ENCODE measurements at places on chromosomes 1 and 21.
A peak's percentile ranks its signal among the peaks of the same experiment; 100 is the strongest.

DNA sequence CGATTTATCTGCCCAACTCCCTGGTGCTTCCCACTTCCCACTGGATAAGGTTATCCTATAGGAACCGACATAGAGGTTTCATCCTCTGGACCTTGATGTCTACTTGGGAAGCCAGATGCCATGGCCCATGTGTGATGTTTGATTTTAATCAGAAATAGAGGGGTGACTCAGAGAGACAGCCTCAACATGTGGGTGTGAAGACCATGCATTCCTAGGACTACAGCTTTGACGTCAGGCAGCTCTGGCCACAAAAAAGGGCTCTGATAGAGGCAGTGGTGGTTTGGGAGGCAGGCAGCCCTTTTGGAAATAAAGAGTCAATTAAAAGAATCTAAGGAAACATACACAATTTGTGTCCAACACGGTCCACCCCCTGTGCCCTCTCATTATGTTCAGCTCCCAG lies 5.2 kb upstream of the SH2D2A start:
- peak; percentile 32 for DNase-seq

- no peak for DNase-seq
These were observed 35.2 kb upstream of the HMGB4 start for GRCh38 chr1:33828654-33829053.

- DNase-seq, result no peak
These were observed 26.5 kb downstream of the SSBP3 start for GRCh38 chr1:54379555-54380289.

GRCh38 chr1:8104278-8105236 lies 78.4 kb upstream of the ERRFI1 start:
- DNase-seq, result no peak

DNA sequence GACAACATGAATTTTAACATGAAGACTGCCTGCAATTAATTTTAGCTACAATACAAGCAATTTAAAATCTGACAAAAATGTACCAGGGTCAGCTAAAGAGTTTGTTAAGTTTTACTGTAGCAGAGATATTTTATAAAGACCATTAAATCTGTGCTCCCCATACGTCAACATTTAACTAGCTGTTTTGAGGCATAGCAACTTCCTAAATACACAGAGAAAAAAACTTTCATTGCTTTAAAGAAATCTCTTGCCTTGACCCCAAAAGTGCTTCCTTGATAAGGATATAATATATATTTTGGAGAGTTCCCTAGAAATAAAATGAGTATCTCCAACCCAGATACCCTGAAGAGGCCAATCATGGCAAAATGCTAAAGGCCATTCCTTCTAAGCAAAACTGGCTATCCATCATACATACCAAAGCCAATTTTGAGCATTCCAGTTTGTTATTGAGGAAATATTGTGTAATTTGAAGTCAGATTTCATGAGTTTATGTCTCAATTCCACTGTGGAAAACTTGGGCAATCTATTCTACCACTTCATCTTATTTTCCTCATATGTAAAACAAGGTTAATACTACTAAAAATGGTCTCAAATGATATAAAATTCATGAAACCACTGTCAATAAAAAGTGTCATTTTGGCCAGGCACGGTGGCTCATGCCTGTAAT lies 19.1 kb downstream of the ASPM start:
- no peak for DNase-seq

DNA sequence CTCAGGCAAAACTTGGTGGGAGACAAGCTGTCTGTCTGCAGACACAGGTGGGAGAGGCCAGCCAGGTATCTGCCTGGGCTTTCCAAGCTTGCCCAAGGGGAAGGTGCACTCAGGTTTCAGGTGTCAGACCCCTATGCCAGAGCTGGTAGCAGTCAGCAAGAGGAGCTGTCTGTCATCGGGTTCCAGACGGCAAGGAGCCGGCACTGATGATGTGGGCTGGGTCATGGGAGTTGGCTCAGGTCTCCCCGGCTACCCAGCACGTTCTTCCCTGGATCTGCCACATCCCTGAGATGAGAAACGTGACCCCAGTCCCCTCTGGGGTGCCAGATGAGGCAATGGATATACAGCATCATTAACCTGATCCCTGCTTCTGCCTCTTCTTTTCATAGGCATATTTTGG lies 23.0 kb downstream of the TMCC2 start:
- no peak for DNase-seq

DNA sequence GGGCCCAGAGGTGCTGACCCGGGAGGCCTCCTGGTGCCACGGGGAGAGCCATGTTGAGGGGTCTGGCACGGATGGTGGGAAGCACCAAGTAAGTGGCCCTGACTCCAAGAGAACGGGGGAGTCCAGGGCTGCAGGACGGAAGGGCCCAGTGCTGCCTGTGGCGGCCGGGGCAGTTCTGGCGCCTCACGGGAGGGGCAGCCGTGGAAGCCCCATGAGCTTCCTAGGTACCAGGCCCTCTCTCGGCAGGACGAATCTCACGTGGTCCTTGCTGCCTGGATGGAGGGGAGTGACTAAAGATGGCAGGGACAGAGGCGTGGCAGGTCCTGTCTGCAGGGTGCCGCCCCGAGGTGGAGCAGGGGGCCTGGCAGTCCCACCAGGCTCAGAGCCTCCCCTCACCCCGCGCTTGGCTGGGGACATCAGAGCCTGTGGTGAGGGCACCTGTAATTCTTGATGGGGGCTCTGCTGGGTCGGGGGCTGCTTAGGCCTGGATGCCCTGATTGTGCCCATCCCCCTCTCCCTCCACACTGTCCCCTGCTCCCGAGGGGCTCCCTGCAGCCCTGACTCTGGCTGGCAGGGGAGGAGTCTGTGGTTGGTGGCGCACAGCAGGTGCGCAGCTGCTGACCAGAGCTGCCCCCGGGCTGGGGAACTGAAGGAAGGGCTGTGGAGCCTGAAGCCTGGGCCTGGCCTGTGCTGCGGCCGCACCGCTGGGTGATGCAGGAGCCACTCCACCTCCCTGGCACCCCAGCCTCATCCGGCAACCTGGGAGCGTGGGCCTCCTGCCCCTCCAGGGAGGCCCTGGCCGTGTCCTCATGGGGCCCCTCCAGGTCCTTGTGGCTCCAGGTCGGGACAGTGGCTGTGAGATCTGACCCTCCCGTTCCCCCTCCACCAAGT lies 31.4 kb downstream of the POFUT2 start:
- no peak for DNase-seq

GRCh38 chr1:74737333-74737732 lies 4.4 kb downstream of the TYW3 start:
- DNase-seq, result no peak

- DNase-seq, result no peak
These were observed 97.7 kb upstream of the IRF2BP2 start for GRCh38 chr1:234707641-234708040.

DNA sequence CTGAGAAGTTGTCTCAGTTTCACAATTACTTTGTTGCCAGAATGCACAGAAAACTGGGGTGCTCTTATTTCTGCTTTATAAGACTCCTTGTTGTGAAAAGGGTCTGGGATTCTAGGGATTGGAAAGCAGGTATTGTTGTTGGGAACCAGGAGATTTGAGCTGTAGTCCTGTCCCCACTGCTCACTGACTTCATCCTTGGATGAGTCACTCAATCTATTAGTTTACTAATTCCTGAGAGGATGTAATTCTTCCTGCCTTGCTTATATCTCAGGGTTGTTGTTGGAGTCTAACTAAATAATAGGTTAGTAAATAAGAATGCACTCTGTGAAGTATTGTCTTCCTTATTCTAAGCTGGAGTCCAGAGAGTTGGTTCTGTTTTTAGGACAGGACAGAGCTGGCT lies 172.5 kb upstream of the GALNT2 start:
- DNase-seq, result no peak

GRCh38 chr21:29017639-29018237 lies 1.4 kb downstream of the RWDD2B start:
- no peak for DNase-seq

- no peak for DNase-seq
These were observed 23.2 kb downstream of the LYST start for GRCh38 chr1:235843461-235843961.

DNA sequence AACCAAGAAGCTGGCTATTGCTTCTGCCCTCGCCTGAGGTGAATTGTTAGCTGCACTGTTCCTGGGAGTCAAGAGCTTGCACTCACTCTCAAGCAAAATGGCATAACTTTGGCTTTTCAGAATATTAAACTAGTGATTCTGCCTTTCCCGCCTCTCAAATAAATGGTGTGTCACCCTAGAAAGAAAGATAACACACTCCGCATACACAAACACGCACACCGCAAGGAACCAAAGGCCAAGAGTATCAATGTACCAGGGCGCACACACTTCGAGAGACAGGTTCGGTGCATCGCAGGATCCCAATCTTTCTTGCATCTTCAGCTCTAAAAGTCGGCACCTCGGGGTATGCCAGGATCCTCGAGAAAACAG lies 470 bp upstream of the RTCA start:
- DNase-seq, result no peak

DNA sequence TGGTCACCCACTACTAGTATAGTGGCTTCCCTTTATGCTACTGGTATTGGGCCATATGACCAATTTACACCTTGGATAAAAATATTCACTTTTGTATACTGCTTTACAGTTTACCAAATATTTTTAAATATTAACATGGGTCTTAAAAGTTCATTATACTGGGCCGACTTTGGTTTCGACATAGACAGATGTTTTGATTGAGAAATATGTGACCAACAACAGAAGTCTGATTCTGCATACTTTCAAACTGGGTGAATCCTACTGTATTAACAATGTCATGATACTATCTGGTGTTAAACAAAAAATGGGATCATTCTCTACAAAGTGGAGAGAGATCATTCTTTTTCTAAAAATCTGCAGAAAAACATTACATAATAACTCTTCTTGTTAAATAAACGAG lies 134.8 kb downstream of the AKT3 start:
- no peak for DNase-seq

- no peak for DNase-seq
These were observed 2.5 kb upstream of the C1QA start for GRCh38 chr1:22633697-22634463.

DNA sequence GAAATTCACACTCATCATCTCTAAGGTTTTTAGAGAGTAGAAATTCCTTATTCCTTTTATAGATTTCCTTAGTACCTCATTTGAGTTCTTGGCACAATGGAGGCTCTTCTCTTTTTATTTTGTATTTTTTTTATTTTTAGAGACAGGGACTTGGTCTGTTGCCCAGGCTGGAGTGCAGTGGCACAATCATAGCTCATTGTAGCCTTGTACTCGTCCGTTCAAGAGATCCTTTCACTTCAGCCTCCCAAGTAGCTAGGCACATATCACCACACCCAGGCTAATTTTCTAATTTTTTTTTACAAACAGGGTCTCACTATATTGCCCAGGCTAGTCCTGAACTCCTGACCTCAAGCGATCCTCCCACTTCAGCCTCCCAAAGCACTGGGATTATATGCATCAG lies 29.6 kb downstream of the RGL1 start:
- DNase-seq, result no peak

DNA sequence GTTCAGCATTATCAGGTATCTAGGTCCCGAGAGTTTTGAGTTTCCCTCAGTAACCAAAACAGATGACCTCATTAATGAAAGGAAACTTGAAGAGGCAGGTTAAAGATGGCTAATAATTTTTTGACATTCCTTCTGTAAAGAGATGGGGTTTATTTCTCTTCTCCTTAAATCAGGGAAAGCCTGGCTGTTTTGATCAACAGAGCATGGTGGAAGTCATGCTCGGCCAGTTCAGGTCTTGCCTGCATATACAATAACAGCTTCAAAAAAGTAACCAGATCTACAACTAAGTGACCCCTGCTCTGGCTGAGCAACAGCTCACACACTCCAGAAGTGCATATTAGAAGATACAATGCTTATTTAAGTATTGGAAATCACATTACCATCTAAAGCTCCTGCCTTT lies 36.6 kb upstream of the POU2F1 start:
- no peak for DNase-seq

DNA sequence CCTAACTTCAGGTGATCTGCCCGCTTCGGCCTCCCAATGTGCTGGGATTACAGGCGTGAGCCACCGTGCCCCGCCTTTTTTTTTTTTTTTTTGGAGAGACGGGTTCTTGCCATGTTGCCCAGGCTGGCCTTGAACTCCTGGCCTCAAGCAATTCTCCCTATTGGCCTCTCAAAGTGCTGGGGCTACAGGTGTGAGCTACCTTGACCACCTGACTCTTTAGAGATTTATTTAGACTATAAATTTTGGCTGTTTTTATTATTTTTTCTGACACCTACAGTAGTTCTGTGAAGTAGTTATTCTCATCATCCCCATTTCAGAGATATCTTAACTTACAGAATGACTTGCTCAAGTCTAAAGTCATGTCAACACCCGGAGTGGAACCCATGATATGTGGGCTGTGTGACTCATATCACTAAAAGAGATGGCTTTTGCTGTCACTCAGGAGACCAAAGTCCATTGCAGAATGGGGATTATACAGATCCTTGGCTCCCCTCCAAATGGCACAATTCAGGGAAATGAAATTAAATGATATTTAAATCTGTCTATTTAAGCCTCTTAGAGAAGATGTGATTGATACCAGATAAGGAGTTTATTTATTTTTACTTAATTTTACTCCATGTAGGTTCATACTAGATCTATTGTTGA lies 93.2 kb downstream of the CTH start:
- DNase-seq, result no peak

- DNase-seq, result no peak
These were observed 6.8 kb upstream of the FAM89A start for GRCh38 chr1:231046730-231047395.

DNA sequence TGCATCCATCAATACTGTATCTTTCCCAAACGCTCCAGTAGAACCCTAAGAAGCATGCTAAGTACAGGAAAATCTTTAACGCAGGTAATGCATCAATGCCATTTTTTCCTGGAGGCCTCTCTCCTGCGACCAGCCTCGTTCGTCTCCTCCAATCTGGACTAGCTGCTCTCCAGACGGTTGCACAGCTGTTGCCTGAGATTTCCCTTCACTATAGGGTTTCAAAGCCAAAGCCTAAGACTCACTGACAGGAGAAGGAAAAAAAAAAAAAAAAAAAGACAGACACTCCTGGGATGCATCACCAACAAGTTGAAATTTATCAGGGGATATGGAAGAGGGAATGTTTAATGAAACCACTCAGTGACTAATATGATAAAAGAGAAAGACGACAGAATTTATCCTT lies 93.0 kb downstream of the APP start:
- no peak for DNase-seq
